ENCODE measurements at places on chromosomes 11 and 22.

DNA sequence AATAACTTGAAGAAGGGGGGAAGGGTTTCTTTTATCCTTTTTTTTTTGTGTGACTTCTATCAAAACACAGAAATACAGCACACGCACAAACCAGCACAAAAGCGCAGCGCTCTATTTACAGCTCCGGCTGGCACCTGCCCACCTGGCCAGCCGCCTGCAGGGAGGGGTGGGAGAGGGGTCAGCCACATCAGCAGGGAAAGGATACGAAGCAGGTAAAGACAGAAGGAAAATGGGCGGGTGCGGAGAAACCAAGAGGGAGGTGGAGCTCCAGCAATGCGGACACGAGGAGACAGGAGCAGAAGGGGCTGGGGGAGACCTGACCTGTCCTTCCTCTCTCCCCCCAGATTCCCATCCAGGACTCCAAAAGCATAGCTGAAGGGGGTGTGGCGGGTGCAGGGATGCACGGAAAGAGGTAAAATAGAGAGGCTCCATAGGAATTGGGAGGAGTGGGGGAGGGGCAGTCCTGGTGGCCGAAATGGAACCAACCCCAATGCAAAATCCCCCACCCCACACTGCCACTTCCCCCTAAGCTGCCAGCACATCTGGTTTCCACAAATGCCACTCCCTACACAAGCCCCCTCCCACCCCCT lies 14.1 kb downstream of the CXCR5 start:
- no peak for DNase-seq

DNA sequence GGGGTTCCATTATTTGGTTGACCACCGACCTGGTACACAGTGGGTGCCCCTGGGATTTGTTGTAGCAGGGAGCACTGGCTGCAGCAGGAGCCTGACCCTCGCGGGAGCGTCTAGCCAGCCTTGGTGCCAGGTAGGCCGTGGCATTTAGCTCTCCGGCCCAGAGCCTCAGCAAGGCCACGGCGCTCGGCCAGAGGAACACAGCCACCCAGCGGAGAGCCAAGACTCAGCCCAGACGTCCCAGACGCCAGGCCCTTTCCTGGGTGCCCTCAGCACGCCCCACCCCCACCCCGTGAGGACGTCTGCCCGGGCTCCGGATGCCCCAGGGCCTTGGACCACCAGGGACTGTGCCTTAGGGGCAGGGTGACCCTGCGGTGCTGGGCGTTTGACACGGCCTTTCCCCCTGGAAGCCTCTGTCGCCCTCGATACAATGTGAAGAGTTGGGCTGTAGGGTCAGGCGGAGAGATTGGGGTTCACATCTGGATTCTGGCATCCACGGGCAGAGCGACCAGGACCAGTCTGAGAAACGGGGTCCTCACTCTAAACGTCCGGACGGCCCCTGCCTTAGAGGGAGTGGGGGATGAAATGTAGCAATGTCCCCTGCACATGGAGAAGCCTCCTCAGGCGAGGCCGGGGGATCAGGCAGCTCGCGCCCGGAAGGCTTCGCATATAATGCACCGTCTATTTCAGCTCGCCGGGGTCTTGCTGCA lies 99.2 kb upstream of the FGF3 start:
- DNase-seq, result no peak

- DNase-seq, result no peak
Observed at GRCh38 chr11:120898568-120898967, 125.3 kb upstream of the TBCEL start.

- no peak for DNase-seq
Observed at GRCh38 chr22:47357086-47357485, 594.6 kb downstream of the TBC1D22A start.

- DNase-seq, result no peak
Observed at GRCh38 chr22:35792506-35792905, 74.8 kb downstream of the APOL5 start.

- DNase-seq, result no peak
Observed at GRCh38 chr11:36379653-36380052, 83.6 kb downstream of the PRR5L start.

DNA sequence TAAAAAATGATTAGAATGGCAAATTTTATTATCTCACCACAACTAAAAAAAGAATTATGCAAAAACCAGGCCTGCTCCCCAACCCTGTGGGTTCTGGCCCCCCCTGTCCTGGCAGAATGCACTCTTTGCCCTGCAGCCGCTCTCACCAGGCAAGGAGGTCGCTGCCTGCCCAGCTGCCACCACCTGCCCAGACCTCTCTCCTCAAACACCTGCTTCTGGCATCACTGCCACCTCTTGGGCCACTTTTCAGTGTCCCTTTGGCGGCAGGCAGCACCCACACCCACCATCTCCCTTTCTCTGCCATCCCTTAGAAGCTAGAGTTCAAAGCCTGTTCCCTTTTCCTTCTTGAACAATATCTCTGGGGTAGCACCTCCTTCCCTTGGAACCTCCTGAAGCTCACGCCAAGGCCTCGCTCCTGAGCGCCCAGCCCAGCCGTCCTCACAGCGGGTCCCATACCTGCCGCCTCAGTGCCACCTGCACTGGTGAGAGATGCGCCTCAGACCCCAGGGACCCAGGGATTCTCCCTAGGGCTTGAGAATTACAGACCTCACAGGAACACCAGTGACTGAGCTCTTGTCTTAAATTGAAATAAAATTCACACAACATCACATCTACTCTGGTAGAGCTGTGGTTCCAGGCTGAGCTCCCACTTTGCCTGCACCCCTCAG lies 44.6 kb downstream of the SGSM3 start:
- no peak for DNase-seq

DNA sequence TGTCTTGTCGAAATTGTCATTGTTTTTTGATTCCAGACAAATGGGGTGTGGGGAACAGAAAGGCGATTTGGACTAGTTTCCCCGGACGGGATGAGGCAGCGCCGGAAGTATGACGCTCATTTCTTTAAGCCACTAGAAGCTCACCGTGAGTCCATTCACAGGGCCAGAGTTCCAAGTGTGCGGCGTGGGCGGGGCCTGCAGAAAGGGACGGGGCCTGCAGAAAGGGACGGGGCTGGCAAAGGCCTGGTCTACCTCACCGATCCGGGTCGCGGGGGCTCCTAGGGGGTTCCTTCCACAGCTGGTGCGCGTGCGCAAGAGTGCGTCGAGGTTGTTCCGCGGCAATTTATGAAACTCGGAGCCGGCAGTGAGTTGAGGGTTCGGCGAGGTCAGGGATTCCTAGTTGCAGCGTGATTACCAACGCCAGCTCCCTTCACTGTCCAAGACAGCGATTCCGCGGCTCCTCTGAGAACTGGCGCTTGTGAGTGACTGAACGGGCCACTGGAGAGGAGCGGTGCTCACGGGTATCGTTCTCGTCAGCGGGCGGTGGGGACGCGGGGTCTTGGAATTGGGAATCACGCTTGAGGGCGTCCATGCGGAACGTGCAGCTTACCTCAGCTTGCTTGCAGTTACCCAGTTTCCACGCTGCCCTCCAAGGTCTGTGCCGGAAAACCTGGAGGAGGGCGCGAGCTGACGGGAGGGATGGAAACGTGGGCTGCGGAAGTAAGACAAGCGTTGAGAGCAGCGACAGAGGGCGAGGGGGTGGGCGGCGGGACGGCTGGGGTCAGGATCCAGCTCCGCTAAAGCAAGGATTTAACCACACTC lies at the start of gene ZNF215:
ZNF215 (plus strand) TSS at position 219 of the 822 bp plus-strand sequence. CDS start 5,847 bp downstream, outside the sequence.
- peak; percentile 74 for DNase-seq

DNA sequence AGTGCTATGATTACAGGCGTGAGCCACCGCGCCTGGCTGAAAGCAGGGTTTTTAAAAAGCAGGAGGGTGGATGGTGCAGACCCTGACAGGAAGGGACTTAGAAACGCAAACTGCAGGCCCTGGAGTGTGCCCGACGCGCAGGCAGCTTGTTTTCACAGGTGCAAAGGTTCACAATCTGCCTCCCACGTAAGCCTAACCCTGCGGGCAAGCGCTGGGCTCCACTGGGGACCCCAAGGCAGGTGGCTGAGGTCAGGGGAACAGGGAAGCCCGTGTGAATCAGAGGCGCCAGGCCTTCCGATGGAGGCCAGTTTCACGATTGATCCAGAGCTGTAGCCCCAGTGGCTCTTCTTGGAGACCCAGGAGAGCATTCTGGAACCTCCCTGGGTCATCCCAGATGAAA lies 256.3 kb downstream of the BRD1 start:
- DNase-seq, result no peak

Measured in muscle of arm (tissue), 14 donors.